ENCODE measurements at places on chromosomes 16 and 17.

GRCh38 chr17:73865831-73866230 is 221.6 kb upstream of the SDK2 start:
- DNase-seq: no peak

- no peak for DNase-seq
These were observed 10.3 kb downstream of the LYRM1 start for GRCh38 chr16:20910781-20911321.

DNA sequence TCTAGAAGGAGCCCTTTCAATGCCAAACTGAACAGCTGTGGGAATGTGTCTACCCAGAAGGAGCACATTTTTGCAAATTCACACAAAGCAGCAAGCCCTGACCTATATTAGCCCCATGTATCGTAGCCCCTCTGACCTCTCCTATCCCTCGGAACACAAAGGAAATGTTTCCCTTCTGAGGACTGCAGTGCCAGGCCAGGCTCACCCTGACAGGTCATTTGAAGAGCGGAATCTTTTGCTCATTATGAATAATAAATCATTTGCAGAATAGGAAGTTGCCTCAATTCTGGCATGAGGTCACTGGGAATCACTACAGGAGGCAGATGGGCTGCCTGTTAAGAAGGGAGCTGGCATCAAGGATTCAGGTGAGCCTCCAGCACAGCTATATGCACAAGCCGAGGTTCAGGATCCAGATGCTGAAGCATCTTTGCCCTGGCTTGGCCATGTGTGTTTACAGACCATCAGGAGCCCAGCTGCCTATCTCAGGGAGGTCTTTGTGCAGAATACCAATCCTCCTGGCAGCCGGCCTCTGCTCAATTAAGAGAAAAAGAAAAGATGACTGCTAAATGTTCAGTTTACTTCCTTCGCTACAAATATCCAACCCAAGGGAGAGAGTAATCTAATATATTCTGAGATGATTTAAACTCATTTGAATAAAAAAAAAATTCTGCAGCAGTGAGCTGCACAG is 119.4 kb downstream of the USP31 start:
- DNase-seq: no peak

DNA sequence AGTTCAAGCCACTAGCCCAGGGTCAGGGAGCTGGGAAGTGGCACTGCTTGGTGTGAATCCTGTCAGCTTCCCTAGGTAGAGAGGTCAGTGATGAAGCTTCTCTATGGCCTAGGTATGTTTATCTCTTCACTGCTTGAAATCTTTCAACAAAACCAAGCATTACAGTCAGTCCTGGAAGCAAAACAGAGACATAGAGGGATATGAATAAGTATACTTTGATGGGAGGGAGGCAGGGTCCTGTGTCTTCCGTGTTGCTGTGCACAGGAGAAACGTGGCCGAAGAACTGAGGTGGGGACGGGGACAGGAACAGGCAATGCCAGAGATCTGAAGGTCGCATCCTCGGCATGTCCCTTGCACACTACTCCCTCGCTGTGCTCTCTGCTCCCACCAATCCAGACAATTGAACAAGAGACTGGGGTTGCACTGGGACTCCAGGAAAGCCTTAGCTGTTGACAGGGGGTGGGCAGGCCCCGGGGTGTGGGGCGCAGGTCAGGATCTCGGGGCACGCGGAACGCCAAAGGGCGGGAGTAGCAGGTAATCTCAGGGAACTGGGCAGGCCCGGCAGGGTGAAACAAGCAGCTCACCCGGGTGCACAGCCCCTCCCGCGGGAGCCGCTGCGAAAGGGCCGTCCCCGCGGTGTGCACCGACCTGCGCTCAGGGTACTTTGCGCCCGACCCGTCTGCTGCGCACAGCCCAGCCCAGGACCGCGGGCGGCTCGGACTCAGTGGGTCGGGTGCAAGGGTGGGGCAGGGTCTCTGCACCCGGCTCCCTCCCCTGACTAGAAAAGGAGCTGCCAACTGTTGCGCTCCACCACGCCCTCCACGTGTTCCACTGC is at the start of gene MT1H:
MT1H (plus strand) TSS at position 810 of the 835 bp plus-strand sequence. CDS start 71 bp downstream, outside the sequence.
- DNase-seq: peak; percentile 62

DNA sequence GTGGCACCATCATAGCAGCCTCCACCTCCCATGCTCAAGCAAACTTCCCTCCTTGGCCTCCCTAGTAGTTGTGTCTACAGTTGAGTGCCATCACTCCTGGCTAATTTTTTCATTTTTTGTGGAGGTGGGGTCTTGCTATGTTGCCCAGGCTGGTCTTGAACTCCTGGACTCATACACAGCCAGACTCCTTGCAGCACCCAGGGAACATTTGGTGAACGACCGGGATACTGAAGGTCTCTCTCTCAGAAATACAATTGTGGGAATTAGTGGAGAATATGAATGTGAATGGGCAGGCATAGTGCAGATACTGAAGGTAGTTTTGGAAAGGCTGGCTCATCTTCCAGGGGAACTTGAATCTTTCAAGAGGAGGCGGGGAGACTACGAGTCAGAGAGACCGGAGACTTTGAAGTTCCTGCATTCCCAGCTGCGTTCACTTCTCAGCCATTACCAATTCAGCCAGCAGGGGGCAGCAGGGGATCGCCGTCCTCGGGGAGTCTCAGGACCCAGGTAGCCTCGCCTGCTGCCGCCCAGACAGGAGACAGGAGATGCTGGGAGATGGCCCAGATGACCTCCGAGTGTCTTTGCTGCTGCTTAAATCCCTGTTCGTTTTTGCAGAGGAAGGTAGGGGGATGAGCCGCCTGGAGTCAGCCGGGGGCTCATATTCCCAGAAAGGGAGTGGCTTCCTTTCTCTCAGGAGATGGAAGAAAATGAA is 68.6 kb downstream of the HAPSTR1 start:
- DNase-seq: peak; percentile 68

DNA sequence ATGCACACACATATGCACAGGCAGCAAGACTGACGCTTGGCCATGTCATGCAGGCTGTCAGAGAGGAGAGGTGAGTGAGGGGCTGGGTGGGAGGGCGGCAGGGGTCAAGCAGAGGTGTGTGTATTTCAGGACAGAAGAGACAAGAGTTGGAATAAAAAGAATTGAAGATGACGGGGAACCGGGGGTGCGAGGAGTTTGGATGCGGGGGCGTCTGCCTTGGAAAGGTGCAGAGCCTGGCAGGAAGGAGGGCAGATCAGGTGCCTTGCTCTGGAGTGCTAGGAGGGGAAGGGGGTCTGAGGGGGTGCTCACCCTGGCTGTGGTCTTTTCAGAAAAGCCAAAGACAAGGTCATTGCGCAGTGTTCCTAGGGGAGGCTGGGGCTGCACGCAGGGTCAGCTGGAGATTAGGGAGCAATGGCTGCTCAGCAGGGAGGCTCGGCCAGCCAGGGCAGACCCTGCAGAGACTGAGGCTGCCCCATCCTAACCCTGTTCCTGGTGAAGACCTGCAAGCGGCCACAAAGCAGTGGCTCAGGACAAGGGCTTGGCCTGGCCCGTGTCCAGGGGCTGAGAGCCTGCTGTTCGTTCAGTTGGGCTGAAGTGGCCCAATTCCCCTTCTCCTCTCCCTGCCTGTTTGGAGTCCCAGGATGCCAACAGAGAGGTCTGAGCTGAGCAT is 23.7 kb upstream of the CBX4 start:
- no peak for DNase-seq

DNA sequence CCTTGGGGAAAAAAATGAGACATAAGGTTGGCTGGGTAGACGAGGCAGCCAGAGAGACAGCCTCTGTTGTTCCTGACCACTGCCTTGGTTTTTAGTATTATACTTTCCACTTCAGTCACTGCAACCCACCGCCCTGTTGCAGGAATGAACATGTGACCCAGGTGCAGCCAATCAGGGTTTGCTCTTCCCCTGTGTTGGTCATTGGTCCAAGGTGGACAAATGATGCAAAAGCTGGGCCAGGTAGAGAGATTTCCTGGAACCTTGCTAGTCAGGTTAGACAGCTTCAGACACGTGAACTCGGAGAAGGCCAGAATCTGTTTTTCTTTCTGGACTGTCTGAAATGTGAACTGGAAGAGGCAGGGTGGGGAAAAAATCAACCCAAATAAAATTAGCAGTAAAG is 452.4 kb upstream of the RBFOX1 start:
- DNase-seq: no peak

DNA sequence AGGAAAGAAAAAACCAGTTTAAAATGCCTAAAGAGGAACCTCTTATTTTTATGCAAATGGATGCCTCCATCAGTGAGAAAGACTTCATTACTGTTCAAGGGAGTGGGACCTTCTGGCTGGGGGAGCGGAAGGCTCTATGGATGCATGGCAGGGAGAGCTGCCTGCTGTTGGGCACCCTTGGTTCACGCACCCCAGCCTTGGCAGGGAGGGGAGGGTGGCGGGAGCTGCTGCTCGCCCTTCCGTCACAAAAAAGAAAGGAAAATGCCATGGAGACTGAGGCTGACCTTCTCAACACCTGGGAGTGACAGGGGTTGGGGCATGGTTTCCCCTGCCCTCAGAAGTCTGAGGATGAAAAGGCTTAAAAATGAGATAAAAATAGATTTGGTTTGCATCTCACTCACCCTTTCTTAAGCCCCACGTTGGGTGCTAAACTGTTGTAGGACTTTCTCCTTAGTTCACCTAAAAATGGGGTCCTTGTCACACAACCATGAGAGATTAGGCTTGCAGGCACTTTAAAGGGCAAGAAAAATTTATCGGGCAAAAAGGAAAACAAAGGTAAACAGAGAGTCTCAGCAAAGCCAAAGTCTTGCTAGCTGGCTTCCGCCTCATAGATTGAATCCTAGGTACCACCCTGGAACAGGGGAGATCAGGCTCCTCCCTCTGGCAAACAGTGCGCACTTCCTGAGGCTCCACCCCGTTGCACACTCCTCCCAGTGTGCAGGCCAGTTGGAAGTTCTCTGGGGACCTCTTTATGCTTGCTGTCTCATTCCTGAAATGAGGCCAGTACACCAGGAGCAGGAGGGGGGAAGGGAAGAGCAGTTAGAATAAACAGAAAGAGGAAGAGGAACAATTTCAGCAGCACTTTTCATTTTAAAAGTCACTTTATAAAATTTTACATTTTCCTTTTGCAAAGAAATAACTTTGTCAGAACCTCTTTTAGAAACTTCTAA is 31.6 kb downstream of the PHKB start:
- DNase-seq: peak; percentile 30

DNA sequence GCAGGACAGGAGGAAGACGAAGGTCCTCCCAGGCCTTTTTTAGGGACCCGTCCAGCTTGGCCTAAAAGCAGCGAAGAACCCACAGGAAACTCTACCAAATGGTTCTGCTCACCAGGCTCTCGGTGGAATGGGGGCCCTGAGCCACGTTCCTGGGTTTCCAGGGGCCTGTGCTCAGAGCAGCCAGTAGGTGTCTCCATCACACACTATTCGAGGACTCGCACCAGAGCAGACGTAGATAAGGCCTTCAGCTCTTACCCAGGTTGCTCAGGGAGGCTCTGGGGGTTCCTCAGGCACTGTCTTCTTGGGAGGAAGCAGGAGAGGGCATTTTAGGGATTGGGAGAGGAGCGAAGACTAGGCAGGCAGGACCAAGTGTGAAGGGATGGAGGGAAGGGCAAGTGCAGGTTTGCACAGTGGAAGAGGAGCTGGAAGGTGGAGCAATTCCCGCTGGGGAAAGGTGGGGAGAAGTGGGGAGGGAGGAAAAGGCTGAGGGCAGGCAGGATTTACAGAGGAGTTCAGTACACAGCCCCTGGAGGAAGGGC is 157.1 kb downstream of the RGS9 start:
- peak; percentile 70 for DNase-seq

DNA sequence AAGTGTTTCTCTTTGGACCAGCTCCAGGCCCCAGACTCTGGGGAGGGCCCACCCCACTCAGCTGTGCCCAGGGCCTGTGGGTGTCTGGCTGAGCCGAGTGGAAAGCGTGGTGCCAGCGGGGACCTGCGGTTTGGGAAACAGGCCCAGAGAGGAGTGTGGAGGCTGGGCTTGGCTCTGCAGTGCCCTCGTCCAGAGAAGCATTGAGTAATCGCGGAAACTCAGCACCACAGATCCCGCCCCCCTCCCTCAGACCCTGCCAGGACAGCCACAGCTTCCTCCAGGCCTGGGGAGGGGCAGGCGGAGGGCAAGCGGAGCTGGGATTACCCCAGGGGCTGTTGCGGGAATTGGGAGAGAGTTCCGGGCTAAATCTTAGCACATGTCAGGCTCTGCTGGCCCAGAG is 14.6 kb upstream of the PITPNA start:
- no peak for DNase-seq

DNA sequence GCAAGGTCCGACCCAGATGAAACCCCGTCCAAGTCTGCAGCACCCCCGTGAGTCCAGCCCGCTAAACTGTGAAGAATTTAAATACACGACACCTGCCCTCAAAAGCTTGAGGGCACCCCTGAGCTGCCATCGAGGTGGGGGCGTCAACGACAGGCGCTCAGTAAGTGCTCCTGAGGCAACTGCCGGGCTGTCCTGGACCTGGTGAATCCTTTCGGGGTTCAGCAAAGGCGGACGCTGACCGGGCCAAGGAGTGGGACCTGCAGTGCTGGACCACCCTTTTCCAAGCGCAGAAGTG is 512 bp upstream of the ENDOV start:
- no peak for DNase-seq

DNA sequence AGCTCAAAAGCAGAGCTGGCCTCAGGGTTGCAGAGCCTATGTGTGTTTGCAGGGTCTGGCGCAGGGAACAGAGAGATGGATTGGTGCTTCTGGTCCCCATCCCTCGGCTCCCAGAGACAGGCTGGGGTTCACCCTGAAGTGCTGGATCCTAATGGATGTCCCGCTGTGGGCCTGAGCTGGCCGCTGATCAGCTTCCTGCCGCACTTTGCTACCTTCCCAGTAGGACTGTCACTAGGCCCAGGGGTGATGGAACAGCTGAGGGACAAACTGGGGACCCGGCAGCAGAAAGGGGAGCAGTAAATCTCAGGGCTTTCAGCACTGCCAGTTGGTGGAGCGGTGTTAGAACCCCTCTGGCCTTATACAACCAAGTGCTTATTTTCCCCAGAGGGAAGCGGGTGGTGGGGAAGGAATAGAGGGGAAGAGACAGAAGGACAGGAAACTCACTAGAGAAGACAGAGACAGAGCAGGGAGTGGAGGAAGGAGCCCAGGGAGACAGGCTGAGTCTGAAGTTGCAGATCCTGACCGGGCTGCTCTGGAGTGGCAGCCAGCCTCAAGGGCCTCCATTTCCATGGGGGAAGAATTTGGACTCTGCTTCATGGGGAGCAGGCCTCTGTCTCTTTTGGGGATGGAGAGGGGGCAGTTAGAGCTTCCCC is 78.6 kb downstream of the MRM1 start:
- no peak for DNase-seq

Measured in stimulated activated CD8-positive, alpha-beta memory T cell treated with anti-CD3 and anti-CD28 coated beads, Interleukin-4, amount 100 ng/mL, for 48 hours (primary cell).